ENCODE measurements at places on chromosomes 11 and 22.

DNA sequence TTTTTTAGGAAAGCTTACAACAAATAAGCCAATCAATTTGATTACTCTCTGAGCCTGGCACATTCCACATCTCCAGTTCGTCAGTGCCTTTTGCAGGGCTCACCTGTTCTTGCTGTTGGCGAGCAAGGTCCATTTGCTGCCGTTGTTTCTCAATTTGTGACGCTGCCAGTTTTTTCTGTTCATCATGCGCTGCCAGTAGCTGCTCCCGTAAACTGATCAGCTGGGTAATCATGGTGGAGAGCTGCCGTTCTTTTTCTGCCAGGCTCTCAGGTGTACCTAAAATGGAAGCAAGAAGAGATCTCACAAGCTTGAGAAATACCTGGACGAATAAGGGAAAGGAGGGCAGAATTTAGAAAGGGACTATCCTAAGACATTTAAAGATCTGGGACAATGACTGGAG is 169.7 kb downstream of the SOX6 start:
- DNase-seq = no peak

DNA sequence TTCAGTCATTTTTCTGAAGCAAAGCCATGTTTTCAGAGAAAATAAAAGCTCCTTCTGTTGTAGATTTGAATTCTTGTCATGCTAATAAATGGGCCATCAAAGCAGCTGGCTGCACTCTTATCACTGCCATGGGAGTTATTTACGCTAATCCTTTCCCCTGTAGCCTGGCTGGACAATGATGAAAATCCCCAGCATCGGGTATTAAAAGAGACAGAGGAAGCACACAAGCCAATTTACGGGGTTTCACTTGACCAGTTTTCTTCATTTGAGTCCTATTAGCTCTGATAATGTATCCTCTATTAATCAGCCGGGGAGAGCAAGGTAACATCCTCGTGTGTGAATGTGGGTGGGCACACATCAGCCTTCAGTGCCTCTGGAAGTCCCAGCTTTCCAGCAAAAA is 470.2 kb upstream of the API5 start:
- no peak for DNase-seq

GRCh38 chr22:37894939-37895670 is 11.0 kb upstream of the MICALL1 start:
- no peak for DNase-seq

DNA sequence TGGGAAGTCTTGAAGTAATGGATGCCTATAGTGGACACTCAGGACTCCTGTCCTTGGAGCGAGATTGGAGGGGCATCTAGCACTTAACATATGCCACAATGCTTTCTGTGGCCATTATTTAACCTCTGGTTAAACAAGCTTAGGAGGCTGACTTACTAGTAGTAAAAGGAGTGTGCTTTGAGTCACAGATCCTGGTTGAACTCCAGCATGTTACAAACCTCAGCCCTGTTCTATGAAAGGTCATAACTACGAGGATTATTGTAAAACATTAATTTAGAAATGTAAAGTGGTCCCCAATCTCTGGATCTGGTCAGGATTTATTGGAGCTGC is 1.1 kb upstream of the LBHD1 start:
- DNase-seq = no peak

GRCh38 chr22:35811670-35812069 is 94.0 kb downstream of the APOL5 start:
- DNase-seq = no peak

GRCh38 chr11:43736502-43737200 is 56.1 kb downstream of the HSD17B12 start:
- no peak for DNase-seq

GRCh38 chr11:36274414-36274813 is 14.8 kb downstream of the COMMD9 start:
- DNase-seq = no peak

DNA sequence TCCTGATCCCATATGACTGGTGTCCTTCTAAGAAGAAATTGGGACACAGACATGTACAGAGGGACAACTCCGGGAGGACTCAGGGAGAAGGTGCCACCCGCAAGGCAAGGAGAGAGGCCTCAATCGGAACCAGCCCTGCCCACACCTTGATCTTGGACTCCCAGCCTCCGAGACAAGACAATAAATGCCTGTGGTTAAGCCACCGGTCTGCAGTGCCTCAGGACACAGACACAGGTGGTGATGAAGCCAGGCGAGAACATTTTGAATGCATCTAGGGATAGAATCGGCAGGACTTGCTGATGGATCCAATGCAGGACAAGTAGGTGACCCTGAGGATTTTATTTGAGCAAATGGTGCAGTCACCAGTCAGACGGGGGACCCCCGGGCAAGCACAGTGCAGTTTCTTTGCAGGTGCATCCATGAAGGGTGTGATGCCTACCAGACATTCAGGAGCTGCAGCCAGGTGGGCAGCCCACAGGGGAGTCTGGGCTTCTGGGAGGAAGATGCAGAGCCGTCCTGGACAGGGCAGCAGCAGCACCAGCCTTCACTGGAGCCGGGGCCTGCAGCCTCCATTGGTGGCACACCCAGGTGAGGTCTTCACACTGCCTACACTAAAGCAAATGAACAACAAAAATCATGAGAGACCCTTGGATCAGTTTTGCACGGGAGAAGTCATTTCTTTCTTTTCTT is 20.2 kb upstream of the SEPTIN5 start:
- DNase-seq = no peak

DNA sequence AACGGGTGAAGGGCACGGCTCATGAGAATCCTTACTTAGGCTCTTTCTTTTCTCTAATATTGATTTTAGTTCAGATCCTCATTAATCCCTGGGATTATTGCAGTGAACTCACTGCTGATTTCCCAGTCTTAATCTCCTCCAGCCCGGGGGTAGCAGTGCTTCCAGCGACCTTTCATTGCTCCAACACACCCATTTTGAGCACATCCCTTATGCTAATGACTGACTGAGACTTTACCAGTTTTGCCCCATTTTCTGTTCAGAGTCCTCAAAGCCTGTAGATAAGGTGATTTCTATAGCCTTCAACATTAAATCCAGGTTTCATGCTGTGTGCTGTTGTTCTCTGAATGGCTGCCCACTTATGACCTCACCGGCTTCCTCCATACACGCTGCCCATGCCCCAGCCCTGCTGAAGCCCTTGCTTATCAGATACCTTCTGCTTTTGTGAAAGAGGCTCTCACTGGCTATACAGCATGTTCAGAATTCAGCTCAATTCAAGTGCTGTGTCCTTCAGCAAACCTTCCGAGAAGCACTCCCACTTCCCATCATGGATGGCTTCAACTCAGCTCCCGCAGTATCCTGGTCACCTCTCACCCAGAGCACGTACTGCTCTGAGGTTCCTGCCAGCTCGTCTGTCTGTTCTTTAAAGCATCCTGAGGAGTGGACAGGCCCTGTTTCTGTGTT is 49.0 kb downstream of the PPFIA1 start:
- no peak for DNase-seq

GRCh38 chr11:18364495-18365073 is 29.8 kb upstream of the LDHA start:
- DNase-seq = no peak

- no peak for DNase-seq
These were observed 67.0 kb downstream of the BCL2L13 start for GRCh38 chr22:17705546-17705945.

GRCh38 chr22:48567213-48567975 is 1260.3 kb downstream of the BRD1 start:
- DNase-seq = no peak

DNA sequence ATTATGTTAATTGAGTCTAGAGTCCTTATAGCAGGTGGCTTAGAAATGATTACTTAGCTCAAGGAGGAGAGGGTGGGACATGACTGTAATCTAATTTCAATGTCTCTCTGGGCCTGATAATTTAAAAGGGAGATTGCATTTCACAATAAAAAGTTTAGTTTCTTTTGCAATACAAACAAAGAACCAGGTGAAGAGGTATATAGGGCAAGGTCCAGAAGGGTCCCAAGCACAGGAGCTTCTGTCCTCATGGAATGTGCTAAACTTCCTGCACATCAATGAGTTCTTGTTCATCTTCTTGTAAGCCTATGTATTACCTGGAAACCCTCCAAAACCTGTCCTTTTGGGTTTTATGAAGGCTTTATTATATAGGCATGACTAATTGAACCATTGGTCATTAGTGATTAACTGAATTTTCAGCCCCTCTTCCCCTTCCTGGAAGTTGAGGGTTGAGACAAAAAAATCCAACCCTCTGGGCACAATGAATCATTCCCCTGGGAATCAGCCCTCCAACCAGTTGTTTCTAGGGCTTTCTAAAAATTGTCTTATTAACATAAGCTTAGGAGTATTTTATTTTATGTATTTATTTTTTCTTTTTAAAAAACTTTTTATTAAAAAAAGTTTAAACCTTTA is 37.6 kb downstream of the MS4A2 start:
- no peak for DNase-seq

DNA sequence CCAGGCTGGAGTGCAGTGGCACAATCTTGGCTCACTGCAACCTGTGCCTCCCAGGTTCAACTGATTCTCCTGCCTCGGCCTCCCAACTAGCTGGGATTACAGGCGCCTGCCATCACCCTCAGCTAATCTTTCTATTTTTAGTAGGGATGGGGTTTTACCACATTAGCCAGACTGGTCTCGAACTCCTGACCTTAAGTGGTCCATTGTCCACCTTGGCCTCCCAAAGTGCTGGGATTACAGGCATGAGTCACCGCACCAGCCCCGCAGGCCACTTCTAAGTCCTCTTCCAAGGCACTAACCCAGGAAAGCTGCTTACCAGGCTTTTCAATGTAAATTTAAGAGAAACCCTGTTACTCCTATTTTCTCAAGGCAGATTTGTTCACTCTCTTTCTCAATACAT is 50.4 kb downstream of the DENND5A start:
- DNase-seq = no peak

DNA sequence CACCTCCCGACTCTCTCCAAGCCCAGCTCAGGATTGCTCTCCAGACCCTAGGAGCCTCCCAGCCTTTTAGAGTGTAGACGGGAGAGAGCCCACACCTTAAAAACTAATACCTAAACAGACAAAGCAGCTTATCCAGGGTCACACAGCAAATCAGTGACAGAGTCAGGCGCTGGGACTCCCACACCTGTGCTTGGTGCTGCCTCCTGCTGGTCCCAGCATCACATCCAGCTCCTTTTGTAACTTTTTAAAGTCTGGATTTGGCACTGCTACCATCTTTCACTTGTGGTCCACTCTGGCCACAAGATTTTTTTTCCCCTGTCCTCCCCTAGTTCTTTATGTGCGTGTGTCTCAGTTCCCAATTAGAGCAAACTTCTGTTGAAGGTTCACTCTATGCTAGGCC is 4.7 kb downstream of the ANO1 start:
- DNase-seq = no peak

DNA sequence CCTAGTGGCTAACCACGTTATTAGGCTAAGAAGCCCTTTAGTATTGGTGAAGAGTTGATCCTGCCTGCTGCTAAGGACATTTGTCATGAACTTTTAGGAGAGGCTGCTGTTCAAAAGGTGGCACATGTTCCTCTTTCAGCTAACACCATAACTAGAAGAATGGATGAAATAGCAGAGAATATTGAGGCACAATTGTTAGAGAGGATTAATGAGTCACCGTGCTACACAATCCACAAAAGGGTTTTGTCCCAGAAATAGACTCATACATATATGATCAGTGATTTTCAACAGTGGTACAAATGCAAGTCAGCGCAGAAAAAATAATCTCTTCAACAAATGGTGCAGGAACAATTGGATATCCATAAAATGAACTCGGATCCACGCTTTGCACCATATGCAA is 7.0 kb upstream of the MSANTD2 start:
- DNase-seq = no peak

- no peak for DNase-seq
These were observed 30.6 kb downstream of the PISD start for GRCh38 chr22:31631436-31631835.

DNA sequence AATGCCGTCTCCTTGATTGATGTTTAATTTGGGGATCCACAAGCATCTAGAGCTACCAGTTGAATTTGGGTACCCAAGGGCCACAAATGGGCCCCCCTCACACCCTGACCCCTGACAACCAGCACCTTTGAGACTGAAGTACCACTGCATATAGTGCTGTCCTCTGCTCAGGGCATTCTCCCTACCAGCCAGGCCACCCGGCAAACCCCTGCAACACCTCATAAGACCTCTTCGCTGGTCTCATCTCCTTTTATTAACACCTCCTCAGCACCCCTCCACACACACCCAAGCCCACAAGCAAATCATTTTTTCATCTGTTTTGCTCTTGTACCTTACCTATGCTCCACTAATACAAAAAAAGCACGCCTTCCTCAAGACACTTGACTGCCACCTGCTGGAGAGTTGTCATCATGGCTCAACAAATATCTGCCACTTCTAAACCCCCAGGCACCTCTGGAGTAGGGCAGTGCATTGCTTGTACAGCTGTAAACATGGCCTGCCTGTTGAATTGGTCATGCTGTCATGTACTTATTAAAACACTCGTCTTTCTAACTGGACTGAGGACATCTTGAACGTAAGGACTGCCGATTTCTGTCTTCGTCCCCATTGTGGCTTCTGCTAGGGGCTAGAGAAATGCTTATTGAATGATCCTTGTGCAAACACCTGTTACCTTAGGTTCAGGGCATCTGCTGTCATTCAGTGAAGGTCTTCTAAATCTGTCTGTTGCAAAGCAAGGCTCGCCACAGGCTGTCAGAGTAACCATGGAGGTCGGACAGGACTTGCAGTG is 66.5 kb downstream of the BMAL1 start:
- peak; percentile 33 for DNase-seq

DNA sequence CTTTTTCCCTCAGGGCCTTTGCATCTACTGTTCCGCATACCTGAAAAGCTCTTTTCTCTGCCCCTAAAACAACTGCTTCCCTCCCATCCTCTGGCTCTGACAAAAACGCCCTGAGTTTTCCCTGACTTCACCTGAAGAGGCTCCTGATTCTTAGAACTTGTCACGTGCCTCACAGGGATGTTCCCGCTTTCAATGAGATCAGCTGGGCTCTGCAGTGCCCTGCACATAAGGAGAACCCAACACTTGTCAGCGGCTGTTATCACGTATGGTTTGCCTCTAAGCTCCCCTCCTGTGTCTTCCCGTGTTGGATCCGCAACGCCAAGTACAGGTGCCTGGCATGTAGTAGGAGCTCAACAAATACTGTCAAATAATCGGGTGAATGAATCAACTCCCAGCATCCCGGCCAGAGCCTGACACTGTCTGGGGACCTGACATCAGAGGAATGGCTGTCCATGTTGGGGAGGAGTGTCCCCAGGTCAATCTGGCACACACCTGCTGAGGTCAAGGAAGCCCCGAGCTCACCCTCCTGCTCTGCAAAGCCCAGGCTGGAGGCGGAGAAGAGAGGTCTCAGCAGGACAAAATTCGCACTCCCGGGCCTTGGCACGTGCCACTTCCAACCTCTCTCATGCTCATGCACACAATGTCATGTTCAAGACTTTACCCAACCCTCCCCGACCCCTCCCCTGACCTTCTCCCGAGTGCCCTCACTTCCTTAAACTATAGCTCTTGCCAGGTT is 4.2 kb upstream of the GRK2 start:
- DNase-seq = no peak

GRCh38 chr11:64178203-64178602 is 7.8 kb upstream of the STIP1 start:
- no peak for DNase-seq

- DNase-seq = no peak
These were observed 74.9 kb downstream of the SMCO4 start for GRCh38 chr11:93468290-93468689.

- DNase-seq = no peak
These were observed 30.2 kb downstream of the SLC5A1 start for GRCh38 chr22:32073262-32073661.
